T-helper 2 cell treated with Interferon-gamma antibody and Interleukin-4, amounts not matched to agents 5 μg/mL and 100 μg/mL, for 36 hours (primary cell): ENCODE measurements at places on chromosomes 2 and 18.

- no peak for DNase-seq
Observed at GRCh38 chr2:178380763-178381162, 70.2 kb downstream of the PRKRA start.

DNA sequence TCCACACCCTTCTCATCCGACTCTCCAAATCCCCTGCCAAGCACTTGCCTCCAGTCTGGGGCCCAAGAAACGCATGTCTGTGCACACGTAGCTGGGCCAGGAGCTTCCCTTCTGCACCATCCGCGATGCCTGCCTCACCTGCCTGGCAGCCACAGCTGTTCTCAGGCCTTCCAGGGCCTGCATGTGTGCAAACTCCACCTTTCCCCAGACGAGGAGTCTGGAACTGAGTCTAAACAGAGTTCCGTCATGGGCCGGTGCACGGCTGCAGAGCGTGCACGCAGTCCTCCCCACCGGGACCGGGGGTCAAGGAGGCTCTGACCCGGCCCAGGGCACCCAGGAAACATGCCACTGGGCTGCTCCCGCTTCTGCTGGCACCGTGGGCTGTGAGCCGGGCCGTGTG, 66.8 kb upstream of the SALL3 start:
- no peak for DNase-seq

GRCh38 chr18:824179-824578, 12.1 kb upstream of the YES1 start:
- no peak for DNase-seq

- DNase-seq, result no peak
Observed at GRCh38 chr2:165773684-165774083, 20.4 kb downstream of the GALNT3 start.

DNA sequence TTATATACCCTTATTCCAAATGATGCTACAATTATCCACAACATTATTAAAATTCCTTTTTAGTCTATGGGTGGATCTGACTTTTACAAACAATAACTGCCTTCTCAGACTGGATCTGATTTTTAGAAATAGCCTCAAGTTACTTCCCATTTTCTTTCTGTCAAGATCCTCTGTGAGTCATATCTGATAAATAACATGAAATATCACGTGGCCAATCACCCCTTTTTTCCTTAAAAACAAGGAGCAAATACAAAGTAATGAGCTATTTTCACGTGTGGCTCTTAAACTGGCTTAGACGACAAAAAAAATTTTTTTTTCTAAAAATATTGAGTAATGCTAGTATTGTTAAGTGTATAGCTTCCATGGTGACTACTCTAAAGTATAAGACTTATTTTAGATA, 6.7 kb downstream of the PELI1 start:
- no peak for DNase-seq

- DNase-seq, result no peak
Observed at GRCh38 chr2:55729136-55729685, 35.6 kb upstream of the PNPT1 start.

GRCh38 chr2:157180359-157180758, 77.1 kb upstream of the GALNT5 start:
- no peak for DNase-seq

DNA sequence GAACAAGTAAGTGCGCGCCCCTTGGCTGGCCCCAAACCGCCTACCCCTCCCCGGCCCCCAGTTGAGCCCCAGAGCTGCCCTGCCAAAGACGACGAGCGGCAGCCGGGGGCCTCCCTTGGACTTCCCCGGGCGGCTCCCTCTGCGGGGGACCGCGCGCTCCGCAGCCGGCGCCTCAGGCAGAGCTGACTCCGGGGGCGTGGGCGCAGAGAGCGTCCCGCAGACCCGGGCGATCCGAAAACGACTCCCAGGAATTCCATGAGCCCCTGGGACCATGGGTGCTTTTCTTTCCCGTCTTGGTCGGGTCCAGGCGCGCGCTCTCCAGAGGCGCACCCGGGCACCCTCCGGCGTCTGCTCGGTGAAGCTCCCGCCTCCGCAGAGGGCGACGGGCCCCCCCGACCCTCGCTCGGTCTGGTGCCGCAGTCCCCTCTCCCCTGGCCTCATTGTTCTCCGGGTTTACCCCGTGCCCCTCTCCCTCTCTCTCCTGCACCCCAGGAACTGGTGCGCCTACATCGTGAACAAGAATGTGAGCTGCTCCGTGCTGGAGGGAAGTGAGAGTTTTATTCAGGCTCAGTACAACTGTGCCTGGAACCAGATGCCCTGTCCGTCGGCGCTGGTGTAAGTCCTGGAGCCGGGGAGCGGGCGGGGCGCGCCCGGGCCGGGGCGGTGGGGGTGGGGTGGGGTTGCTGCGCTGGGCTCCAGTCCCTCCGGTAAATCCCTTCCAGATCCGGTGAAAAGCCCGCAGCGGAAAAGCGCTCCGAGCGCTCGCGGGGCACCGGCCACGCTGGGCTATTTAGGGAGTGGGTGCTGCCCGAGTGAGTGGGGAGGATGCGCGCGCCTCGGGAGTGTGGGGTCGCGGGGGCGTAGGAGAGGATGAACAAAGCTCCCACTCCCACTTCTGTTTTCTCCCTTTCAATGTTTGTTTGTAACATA, 776 bp downstream of the EMILIN2 start:
- peak; percentile 69 for DNase-seq

GRCh38 chr2:9724565-9724964, 93.8 kb upstream of the YWHAQ start:
- DNase-seq, result no peak

DNA sequence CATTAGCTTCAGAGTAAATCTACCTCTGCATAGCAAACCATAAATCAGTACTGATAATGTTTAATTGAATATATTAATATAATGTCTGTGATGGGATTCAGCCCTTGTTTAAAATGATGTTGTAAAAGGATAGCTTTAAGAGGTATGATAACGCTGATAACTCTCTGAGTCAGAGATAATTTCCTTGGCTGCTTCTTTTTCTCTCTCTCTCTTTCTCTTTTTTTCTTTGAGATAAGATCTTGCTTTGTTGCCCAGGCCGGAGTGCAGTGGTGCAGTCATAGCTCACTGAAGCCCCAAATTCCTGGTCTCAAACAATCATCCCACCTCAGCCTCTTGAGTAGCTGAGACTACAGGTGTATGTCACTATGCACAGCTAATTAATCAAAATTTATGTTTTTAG, 35.7 kb downstream of the CDH7 start:
- no peak for DNase-seq

- DNase-seq, result no peak
Observed at GRCh38 chr18:50372743-50373142, 2.1 kb upstream of the SKA1 start.

GRCh38 chr2:232876161-232876977, 6.3 kb downstream of the SNORC start:
- DNase-seq, result peak; percentile 52

- DNase-seq, result no peak
Observed at GRCh38 chr2:45093181-45093580, 83.9 kb upstream of the SIX2 start.

DNA sequence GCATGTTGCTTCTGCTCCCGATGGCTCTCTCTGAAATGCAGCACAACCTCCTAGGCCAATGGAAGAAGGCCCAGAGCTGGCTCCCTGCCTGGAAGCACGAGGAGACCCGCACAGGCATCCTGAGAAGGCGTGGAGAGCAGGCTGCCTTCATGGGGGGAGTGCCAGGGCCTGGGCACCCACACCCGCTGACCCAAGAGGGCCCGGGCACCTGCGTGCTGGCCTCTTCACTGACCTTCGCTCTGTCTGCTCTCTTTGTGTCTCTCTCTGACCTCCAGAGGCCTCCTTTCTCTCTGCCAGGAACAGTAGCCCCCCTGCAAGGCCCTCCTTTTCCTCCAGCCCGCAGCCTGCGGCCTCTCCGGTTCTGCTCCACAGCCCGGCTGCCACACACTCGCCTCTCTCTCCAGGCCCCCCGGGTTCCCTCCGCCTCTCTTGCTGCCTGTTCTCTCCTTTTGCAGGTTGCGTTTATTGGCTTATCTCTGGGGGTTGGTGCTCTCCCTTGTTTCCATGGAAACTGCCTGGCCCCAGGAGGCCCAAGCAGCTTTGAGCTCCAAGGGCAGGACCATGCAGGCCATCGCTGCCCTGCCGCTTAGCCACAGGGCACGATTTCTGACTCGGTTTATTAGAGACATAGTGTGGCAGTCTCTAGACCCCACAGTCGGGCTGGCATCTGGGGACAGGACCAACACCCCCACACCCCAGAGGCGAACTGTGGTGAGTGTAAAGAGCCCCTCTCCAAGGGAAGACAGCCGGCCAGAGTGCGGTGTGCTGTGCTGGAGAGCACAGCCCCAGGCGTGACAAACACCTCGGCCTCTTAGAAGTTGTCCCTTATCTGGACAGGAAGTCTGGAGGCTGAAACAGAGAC, 1.7 kb downstream of the MZT2B start:
- no peak for DNase-seq

DNA sequence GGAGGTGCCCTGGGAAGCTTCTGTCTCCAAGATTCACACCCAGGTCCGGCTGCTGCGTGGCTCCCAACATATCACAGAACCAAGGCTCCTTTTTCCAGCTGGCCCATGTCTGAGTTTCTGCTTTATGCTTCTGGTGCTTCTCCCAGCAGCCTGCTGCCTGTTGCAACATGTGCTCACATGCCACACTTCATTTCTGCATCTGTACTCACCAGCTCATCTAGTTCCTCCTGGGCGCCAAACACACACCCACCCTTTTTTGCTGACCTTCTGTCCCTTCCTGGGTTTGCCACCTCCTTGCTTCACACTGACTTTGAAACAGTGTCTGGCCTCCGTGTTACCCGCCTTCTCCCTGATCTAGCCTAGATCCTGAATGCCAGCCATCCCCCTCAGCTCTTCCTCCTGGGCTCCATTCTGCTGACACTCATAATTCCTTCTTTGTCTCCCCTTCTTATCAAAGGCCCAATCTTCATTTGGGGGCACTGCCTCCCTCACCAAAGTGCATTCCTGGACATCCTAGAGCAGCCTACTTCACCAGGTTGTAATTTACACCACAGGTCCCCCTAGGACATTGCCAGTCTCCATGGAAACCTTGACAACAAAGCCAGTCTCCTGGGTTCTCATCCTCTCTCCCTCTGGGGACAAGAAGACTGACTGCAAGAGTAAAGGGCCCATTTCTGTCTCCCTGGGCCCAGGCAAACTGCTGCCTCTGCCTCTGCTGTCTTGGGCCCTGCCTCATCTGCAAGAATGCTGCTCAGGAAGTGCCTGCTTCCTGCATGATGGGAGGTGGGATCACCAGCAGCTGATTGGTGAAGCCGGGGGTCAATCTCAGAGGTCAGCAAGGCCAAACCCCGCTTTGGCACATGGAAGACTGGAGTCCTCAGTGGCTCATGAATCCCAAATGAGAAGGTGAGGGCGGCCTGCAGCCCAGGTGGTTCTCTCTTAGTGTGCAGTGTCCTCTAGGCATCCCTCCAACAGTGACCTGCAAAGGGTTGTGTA, 13.9 kb upstream of the PROM2 start:
- no peak for DNase-seq

GRCh38 chr2:159807183-159808031, 9.4 kb upstream of the CD302 start:
- no peak for DNase-seq

GRCh38 chr2:95022309-95023221, 2.9 kb upstream of the MAL start:
- peak; percentile 77 for DNase-seq

GRCh38 chr2:40556739-40557138, 104.8 kb upstream of the SLC8A1 start:
- no peak for DNase-seq

DNA sequence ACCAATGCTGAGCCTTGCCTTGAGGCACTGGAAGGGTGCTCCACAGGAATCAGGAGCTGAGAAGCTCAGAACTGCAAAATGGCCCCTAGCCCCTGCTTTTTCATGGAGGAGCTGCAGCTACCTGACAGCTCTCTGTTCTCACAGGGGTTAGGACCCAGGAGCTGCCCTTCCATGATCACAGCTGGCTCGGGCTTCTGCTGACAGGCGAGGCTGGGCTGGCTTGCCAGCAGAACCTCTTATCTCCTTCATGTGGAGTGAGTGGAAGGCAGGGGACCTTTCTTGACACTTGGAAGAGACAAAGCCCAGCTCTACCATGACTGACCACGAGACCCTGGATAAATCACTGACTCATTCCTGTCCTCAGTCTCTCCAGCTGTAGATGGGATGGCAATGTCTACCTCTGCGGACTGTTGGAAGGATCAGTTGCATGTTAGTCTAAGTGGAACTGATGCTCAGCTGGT, 113.4 kb downstream of the CAPN13 start:
- DNase-seq, result no peak

GRCh38 chr2:190984595-190984994, 29.4 kb downstream of the STAT1 start:
- DNase-seq, result peak; percentile 21

DNA sequence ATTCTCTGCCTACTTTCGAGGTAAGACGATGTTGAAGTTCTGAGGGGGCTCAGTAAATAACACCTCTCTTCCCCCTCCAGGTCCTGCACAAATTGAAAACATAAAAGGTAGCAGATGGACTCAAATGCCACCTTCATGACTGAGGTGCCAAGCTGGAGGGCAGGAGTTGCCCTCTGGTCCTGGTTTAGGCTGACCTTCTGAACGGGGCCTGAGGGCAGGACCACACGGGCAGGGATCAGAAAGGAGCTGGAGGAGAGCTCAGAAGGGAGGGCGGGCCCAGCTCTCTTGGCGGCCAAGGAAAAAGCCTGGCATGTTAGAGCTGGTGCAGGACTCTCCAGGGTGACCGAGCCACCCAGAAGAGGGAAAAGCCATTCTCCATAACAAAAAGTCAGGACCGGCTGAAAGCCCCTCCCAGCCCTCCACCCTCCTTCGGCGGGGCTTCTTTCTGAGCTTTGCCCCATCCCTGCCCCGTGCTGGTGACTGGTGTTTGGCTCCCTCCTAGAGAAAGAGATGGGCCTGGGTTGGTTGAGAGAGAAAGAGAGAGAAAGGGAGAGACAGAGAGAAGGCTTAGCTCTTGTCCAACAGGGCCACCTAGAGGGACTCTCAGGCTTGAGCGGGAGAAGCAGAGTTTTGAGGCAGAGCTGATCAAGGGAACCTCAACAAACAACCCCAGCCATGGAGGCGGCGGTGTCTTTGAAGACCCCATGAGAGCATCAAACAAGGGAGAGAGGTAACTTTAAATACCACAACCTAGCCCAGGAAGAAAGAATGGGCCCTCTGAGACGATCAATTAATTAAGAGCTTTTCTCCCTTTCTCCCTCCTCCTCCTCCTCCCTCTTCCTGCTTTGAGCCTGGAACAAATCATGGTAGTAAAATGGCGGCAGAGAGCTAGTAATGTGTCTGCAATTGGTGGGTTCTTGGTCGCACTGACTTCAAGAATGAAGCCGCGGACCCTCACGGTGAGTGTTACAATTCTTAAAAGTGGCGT, 50.8 kb downstream of the WIPF1 start:
- no peak for DNase-seq

DNA sequence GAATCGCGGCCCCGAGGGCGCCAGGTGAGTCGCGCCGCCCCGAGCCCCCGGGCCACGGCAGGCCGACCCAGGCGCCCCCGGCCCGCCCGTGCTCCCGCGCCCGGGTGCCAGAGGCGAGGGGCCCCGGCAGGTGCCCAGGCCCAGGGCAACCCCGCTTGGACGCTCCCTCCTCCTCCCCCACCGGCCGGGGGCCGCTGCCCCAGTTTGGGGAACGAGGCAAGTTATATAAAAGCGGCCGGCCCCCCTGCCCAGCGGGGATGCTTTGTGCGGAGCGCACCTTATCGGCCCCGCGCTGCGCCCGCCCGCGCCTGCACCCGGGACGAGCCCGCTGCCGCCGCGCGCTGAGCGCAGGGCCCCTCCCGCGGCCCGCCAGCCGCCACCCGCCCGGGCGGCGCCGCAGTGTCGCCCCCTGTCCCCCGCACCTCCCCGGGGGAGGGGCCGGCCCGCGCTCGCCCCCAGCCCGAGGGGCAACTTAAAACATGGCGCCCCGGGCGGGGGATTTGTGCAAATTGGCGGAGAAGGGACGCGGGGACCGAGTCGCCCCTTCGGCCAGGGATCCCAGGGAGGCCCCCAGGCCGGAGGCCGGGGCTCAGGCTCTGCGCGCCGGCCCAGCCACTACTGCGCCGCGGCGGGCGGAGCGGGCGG, 639 bp downstream of the EPB41L3 start:
- no peak for DNase-seq
